ENCODE measurements at places on chromosomes 6 and 20. TPM values are rescaled to one million over a fixed set of nuclear protein-coding genes. Genes with fewer than 3 reads are reported as not detected.

Gene TBX18
- total RNA-seq: 8.2 TPM

Gene VNN1
- total RNA-seq: 0.23 TPM

Gene NRN1
- 38.3 TPM for total RNA-seq

Gene SLCO4A1
- total RNA-seq: 16.3 TPM

Gene FUT9
- 0.03 TPM for total RNA-seq

Gene PTK6
- not detected for total RNA-seq

Gene AFG1L
- total RNA-seq: 3.5 TPM

Gene LIME1
- 2.4 TPM for total RNA-seq
